NAMALWA (cell line): ENCODE measurements at places on chromosomes 13 and 19.

GRCh38 chr13:59856281-59856810 lies 307.4 kb downstream of the DIAPH3 start:
- no peak for DNase-seq

DNA sequence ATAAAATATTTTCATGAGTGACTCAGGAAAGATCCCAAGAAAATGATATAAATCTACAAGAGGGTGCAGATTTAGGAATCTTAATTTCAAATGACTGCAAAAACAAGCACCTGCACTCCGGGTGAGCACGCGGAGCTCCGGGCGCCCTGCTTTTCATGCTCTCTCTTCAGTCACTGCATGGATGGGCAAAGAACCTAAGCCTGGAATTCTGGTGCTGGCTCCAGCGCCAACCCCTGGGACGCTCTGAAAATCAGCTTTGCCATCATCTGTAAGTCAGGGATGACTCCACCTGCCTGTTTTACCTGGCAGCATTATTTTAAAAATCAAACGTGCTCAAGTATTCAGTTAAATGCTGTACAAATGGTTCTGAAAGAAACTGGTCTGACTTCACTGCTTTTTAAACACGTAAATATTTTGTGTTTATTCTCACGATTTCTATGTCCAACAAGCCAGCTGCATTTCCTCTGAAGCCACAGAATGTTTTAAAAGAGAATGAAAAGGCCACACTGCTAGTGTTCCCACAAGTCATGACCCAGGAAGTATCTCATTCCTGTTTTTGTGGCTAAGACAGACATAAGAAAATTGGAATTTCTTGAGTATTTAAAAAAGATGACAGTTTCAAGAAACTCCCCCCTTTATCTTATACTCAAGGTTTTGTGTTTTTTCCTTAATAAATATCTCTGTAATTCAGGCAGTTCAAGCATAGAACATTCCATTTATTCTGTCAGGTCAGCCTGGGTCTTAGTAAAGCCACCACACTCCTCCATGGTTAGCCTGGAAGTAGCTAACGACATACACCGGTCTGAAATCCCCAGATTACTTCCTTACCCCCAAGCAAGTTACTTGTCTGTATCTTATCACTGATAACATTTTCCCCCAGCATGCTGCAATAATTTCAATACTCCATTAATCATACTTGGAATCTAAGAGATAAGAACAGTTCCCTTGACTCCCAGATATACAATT lies 81.1 kb downstream of the COL4A1 start:
- no peak for DNase-seq

GRCh38 chr13:114161028-114161556 lies 18.0 kb upstream of the CFAP97D2 start:
- DNase-seq: no peak

DNA sequence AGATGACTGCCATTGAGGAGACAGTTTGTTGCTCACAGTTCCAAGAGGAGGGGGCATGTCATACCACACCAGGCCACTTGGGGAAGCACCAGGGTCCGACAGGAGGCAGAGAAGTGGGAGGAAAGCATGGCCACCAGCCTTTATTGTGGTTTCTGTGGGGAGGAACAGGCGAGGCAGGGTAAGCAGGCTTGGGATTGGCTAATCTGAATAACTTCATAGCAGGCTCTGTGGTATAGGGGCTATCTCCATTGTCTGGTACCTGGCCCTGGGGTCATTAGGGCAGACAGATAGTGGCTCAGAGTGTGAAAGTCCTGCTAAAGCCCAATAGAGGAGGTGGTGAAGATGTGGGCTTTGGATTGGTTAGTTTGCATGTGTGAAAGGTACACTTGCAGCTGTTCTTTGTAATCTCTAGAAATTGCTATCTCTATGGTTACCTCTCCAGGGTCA lies 35.5 kb downstream of the CBY2 start:
- DNase-seq: peak; percentile 46

GRCh38 chr19:49447485-49448431 lies 3.9 kb downstream of the PIH1D1 start:
- peak; percentile 86 for DNase-seq

DNA sequence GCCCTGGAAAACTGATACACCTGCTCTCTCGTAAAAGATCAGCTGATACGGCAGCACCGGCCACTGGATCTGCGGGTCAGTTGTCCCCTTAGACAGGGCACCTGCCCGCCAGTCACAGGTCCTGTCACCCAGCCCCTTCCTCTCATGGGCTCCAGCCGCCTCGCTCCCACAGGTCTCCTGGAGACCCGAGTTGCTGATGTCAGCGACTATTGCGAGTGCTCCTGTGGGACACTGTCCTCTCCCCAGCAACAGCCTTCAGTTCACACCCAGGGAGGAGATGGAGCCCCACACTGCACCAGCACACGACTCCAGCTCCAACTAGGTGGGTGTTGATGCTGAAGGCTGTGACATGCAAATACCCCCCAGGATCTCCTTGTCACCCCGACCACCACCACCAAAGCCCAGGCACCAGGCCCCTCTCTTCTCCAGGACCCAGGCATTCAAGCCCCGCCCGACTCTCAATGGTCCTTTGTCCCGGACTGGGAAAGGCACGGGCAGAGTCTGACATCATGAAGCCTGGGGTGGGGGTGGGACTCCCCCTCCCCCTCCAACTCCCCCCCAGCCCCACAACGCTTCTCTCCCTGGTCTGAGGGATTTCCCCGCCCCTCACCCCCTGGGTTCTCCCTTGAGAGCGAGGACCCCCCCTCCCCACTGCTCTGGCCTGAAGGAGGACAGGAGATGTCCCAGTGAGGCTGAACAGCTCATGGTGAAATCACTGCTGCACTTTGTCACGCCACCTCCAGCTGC lies 1.4 kb upstream of the MAG start:
- no peak for DNase-seq

DNA sequence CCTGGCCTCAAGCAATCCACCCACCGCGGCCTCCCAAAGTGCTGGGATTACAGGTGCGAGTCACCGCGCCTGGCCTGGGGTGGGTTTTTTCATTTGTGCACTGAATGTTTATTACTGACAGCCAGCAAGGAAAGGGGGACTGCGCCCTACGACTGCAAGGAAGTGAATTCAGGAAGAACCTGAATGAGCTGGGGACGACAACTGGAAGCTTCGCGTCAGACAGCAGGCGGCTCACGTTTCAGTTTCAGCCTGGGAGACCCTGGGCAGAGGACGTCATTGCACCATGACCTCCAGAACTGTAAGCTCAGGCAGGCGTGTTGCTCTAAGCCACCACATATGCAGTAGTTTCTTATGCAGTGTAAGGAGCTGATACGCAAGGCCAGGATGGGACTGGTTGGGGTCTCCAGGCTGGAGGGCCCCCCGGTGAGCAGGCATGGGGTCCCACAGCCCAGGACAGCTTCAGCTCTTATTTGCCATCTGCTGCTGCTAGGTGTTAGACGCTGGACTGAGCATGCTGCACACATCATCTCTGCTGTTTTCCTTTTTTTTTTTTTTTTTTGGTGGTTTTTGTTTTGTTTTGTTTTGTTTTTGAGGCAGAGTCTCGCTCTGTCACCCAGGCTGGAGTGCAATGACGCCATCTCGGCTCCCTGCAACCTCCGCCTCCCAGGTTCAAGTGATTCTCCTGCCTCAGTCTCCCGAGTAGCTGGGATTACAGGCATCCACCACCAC lies 66.6 kb downstream of the GADD45B start:
- no peak for DNase-seq
